Stimulated activated CD8-positive, alpha-beta memory T cell treated with anti-CD3 and anti-CD28 coated beads, Interleukin-4, amount 100 ng/mL, for 1 hour (primary cell): ENCODE measurements at places on chromosomes 5 and 9.

GRCh38 chr5:140633501-140633900 is 526 bp upstream of the CD14 start:
- DNase-seq = no peak

DNA sequence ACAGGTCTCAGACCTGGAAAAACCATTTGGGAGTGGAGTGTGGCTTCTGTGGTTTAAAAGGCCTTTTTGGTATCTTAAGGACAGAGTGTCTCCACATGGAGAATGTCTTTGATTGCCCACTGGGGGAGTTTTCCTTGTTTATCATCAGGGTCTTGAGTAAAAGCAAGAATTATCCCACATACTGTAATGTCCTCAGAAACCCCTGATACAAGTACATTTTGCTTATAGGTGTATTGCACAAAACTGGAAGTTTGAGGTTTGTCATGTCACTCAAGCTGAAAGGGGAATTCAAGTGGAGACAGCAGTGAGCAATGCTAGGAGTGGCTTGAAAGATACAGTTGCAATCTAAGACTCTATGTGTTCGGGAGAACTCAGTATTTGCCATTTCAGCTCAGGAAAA is 62.7 kb upstream of the GRAMD2B start:
- no peak for DNase-seq

- DNase-seq = no peak
Measured at GRCh38 chr9:135749171-135750045, 47.4 kb downstream of the KCNT1 start.

DNA sequence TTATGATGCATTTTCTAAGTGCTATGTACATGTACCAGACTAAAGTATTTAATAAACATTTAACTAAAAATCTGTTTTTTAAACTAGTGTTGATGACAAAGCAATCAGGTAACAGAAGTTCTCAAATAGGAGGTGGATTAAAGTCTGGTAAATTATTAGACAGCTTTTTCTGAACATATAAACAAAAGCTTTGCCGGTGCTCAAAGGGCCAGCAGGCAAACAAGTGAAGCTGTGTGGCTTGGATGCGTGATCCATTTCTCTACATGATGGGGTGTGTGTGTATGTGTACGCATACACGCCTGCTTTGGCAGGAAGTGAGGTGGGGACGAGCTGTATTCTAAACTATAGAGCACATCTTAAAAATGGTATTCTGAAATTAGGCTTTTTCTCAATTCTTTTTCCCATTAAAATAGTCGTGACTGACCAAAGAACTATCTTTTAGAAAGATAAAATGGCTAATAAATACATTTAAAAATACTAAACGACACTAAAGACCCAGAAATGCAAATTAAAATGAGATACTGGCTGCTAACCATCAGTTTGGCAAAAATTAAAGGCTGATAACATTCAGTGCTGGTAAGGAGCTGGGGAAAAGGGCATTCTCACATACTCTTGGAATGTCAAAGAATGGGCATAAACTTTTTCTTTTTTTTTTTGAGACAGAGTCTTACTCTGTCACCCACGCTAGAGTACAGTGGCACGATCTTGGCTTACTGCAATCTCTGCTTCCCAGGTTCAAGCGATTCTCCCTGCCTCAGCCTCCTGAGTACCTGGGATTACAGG is 174.0 kb downstream of the MAPKAP1 start:
- no peak for DNase-seq

DNA sequence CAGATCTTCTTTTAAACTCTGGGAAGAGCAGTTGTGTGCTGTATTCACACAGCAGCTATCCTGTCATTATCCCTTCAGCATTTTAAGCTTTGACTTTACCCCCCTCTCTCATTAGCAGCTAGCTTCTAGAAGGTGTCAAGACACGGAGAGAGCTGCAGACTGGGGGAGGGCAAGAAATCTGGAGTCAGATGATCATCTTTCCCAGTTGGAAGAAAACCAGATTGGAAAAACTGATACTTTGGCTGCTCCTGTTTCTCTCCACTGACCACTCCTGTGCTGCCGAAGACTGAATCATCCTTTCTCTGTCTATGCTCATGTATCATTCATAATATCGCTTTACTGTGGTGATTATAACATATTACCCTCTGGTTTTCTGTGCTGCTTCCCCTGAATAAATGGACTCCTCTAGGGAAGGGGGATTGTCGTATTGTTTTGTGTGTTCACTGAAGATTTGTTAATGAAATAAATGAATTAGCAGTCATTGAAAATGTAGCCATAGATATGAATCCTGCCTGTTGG is 75.1 kb downstream of the SH3GL2 start:
- DNase-seq = no peak

GRCh38 chr9:19728101-19728500 is 60.7 kb downstream of the SLC24A2 start:
- no peak for DNase-seq

DNA sequence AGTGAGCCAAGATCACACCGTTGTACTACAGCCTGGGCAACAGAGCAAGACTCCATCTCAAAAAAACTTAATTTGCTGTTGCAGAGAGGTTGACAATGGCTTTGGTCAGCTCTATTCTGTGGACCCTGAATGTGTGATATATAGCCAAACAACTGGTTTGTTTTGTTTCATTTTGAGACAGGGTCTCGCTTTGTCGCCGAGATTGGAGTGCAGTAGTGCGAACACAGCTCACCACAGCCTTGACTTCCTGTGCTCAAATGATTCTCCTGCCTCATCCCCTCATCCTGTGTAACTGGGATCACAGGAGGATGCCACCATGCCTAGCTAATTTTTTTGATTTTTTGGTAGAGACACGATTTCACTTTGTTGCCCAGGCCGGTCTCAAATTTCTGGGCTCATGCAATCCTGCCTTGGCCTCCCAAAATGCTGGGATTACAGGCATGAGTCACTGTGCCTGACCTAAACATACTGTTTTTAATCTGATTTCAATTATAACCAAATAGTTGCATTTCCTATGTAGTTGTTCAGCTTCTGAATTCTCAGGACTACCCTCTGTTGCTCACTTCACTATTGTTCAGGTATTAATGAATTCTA is 9.8 kb downstream of the RNF183 start:
- DNase-seq = no peak

DNA sequence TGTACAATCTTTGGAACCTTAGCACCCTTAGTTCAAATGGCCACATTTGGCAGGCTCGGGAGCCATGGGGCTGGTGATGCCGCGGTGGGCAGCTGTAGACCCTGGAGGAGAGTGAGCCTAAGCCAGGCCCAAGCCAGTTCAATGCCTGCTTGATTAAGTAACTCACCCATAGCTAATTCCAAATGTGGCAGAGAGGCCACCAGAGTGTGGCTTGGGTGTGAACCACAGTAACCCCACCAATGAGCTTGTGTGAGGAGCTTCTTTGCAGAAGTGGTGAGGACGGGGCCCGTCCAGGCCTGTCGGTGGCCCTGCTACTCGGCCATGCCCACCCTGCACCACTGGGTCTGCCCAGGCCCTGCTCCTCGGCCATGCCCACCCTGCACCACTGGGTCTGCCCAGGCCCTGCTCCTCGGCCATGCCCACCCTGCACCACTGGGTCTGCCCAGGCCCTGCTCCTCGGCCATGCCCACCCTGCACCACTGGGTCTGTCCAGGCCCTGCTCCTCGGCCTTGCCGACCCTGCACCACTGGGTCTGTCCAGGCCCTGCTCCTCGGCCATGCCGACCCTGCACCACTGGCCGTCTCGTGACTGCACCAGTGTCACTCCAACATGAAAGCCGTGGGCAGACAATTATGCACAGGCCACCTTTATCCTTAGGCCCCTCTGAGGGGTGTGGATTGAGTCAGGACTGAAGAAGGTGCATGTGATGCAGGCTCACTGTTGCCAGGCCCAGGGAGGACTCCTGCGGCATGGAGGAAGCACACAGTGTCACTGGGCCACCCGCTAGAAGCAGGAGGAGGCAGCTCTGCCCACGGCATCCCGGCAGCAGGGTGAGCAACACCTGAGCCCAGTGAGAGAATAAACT is 75.4 kb downstream of the MRPL36 start:
- DNase-seq = no peak

GRCh38 chr5:176944268-176944667 is 45.1 kb upstream of the HK3 start:
- no peak for DNase-seq

GRCh38 chr5:180866985-180867384 is 5.9 kb upstream of the ZFP62 start:
- DNase-seq = no peak
